Activated CD8-positive, alpha-beta memory T cell treated with anti-CD3 and anti-CD28 coated beads, Interleukin-2, amount 50 U/mL, for 48 hours (primary cell): ENCODE measurements at places on chromosomes 1 and 21.

GRCh38 chr1:187840557-187840956 is 1011.8 kb downstream of the PLA2G4A start:
- DNase-seq = no peak

- no peak for DNase-seq
Measured at GRCh38 chr1:49240709-49241221, 464.1 kb upstream of the BEND5 start.

GRCh38 chr21:34270411-34270810 is 93.4 kb upstream of the KCNE2 start:
- no peak for DNase-seq

DNA sequence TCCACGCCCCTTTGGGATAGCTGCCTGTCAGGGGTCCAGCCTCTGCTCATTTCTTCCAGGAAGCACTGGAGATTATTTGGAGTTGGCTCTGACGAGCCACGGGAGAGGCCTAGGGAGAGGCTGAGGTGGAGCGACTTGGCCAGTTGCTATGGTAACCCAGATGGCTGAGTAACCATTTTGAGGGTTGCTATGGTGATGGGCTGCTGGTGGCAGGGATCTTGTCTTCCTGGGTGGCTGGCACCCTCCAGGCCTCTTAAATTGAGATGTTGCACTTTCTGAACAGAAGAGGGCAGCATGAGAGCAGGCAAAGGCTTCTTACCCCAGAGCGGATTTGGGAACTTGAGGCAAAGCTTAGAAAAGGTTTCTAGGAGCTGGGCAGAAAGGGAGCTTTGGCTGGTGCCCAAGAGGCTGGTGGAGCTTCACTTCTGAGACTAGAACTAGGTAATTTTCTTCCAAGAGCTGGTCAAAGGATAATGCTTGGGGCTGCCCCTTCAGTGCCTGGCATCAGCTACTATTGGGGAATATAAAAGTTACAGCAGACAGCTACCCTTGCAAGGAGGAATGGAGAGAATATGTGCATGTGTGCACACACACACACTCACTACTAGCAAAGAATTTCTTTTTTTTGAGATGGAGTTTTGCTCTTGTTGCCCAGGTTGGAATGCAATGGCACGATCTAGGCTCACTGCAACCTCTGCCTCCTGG is 72.5 kb downstream of the NDUFS5 start:
- DNase-seq = peak; percentile 71

- no peak for DNase-seq
Measured at GRCh38 chr1:163406772-163407171, 85.0 kb downstream of the NUF2 start.

GRCh38 chr1:65343286-65343685 is 33.9 kb downstream of the DNAJC6 start:
- DNase-seq = no peak

DNA sequence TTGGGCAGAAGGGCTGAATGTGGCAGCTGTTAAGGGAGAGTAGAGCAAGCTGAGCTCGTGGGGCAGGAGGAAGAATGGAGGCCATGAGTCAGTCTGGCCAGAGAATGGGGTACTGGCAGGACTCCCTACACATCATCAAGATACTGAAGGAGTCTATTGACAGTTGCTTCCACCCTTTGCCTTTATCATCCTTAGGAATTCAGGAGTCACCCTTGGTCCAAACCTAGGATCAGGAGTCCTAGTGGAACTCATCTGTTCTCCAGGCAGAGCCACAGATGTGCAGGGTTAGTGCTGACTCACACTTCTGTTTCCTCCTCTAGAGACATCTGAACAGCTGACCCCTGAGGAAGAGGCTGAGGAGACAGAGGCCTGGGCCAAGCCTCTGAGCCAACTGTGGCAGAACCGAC is 18.7 kb upstream of the ST3GAL3 start:
- DNase-seq = no peak

DNA sequence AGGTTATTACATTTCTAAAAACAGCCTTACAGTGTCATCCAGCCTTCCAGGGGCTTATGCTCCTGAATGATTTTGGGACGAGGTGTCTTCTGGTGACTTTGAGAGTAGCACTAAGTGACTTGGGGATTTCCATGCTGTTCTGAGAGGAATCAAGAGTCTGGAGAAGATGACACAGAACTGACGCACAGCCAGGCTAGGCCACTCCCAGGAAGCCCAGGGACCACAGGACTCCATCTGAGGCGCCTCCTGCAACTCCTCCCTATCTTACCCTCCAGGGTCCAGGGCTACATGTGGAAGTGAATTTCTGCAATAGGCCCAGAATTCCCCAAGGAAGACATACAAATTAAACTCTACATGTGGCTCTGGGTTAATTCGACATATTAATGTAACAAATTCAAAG is 92.5 kb downstream of the SLC25A24 start:
- DNase-seq = no peak
